Hypothalamus (tissue), 51 donors: ENCODE measurements at places on chromosomes 3 and 15.

GRCh38 chr15:69806287-69806915 lies 291.3 kb downstream of the TLE3 start:
- DNase-seq, result no peak

- DNase-seq, result no peak
Measured at GRCh38 chr15:60830479-60830878, 351.5 kb upstream of the ICE2 start.

GRCh38 chr3:32471246-32471645 lies 31.4 kb downstream of the CMTM6 start:
- no peak for DNase-seq

DNA sequence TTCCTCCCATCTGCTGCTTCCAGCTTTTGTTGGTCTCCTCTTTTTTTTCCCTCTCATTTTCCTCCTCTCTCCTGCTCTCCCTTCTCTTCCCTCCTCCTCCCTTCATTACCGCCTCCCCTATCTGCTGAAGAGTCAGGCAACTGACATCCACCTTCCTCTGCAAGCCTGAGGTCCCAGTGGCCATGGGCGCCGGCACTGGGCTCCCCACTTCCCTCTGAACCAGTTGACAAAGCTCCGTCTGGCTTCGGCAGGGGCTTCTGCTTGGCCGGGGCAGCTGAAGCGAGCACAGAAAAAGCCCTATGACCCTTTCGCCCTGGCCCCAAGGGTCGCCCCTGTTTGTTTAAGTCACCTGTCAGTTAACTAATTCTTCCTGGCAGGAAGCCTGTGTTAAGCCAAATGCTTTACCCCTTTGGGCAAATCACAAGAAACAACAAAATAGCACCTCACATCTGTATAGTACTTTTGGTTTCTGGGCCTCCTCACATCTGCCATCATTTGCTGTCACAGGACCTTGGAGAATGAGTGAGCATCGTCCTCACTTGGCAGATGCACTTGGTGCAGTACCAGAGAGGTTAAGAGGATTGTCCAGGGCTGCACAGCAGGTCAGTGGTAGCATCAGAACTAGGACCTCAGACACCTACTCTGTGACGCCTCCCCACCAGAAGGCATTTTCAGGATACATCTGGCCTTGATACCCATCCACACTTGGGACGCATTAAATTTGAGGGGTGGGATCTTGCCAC lies 27.7 kb downstream of the ITGA11 start:
- DNase-seq, result no peak

- peak; percentile 6 for DNase-seq
Measured at GRCh38 chr3:170740726-170741591, 129.0 kb downstream of the RPL22L1 start.

DNA sequence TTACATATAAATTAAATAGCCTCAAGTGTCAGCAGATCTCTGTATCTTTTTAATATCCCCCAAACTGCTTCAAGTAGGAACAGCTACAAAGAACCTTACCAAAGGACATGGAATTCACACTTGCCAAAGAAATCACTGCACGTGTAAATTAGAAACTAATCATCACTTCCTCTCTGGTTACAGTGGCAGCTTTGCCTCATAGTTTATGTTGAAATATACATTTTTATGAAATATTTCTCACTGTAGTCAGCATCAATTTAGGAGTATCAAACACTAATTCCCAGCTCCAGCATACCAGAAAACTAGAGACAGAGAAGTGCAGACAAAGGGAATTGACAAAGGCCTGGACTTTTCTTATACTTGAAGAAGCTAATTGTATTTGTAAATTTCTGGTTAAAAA lies 260.9 kb downstream of the TIGIT start:
- DNase-seq, result no peak

- no peak for DNase-seq
Measured at GRCh38 chr3:172260381-172260780, 187.9 kb downstream of the GHSR start.

DNA sequence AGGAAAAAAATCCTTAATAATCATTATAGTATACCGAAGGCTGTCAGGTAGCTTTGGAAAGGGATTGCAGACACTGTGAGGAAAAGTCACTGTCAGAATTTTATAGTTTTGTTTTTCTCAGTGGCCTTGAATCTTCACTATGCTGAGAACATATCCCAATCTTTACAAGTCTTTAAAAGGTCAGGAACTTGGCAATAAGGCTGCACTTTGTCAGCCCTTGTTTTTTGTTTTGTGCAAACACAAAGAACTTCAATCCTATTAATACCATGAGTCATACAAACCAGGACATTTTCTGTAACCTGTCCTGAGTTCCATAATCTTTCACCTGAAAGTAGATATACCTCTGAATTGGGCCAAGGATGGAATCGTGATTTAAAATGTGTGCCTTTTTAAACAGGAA lies 45.6 kb upstream of the PIK3R4 start:
- no peak for DNase-seq

DNA sequence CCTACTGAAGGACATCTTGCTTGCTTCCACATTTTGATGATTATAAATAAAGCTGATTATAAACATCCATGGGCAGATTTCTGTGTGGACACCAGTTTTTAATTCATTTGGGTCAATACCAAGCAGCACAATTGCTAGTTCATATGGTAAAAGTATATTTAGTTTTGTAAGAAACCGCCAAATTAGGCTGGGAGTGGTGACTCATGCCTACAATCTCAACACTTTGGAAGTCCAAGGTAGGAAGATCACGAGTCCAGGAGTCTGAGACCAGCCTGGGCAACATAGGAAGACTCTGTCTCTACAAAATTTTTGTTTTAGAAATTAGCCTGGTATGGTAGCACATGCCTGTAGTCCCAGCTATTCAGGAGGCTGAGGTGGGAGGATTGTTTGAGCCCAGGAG lies 52.6 kb upstream of the ABHD2 start:
- DNase-seq, result no peak

GRCh38 chr15:77426871-77427270 lies 6.2 kb downstream of the HMG20A start:
- no peak for DNase-seq

DNA sequence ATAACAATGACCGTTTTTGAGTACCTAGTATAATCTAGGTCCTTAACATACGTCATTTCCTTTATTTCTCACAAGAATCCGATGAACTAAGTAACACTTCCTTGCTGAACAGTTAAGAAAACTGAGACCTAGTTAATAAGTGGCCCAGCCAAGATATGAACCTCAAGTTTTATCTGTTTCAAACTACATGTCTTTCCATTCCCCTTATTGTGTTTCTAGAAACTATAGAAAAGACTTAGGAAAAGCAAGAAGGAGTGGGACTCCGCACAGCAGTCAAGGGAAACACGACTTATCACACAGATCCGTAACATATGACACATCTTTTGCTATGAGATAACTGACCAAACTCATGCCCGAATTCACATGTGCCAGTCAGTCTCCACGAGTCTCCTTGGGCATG lies 221.2 kb upstream of the ADAMTS9 start:
- DNase-seq, result no peak
